ENCODE measurements at places on chromosomes 11 and 22. TPM values are rescaled to one million over a fixed set of nuclear protein-coding genes. Genes with fewer than 3 reads are reported as not detected.

The C11orf21 gene
- 2.6 TPM for total RNA-seq

- no peak overlapping the region for H3K27ac ChIP-seq
- no peaks in the 10 kb centered on the region for H3K4me1 ChIP-seq
- H3K4me3 ChIP-seq: no peak overlapping the region
Measured at GRCh38 chr11:83793310-83793709, 507.1 kb upstream of the CCDC90B start.

DNA sequence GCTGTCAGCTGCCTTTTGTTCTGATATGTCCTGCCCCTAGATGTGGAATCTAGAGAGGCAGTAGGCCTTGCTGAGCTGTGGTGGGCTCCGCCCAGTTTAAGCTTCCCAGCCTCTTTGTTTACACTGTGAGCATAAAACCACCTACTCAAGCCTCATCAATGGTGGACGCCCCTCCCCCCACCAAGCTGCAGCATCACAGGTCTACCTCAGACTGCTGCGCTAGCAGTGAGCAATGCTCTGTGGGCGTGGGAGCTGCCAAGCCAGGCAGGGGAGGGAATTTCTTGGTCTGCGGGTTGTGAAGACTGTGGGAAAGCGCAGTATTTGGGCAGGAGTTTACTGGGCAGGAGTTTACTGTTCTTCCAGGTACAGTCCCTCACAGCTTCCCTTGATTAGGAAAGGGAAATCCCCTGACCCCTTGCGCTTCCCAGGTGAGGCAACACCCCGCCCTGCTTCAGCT, 98.5 kb downstream of the SMCO4 start:
- peak; percentile 8 for DNase-seq
- no peaks in the 10 kb centered on the region for H3K36me3 ChIP-seq
- H3K4me1 ChIP-seq: no peaks in the 10 kb centered on the region
- no peak overlapping the region for H3K4me3 ChIP-seq
- H3K27me3 ChIP-seq: peaks cover 20% of the 10 kb centered on the region

The EFCAB6 gene
- total RNA-seq: 0.36 TPM

The PIWIL4 gene
- total RNA-seq: 0.21 TPM

GRCh38 chr22:19937616-19938473, 3.7 kb upstream of the COMT start:
- peaks cover 38% of the 10 kb centered on the region for H3K36me3 ChIP-seq
- no peaks in the 10 kb centered on the region for H3K27me3 ChIP-seq
- H3K27ac ChIP-seq: no peak overlapping the region
- H3K4me1 ChIP-seq: peaks cover 14% of the 10 kb centered on the region
- DNase-seq: no peak

The PRODH gene
- not detected for total RNA-seq

The JAM3 gene
- total RNA-seq: 18.3 TPM

The FREY1 gene
- 0.80 TPM for total RNA-seq

The KCNJ11 gene
- total RNA-seq: 0.56 TPM

GRCh38 chr11:10315083-10315482, 10.2 kb downstream of the ADM start:
- H3K27ac ChIP-seq: no peak overlapping the region
- peaks cover 45% of the 10 kb centered on the region for H3K27me3 ChIP-seq
- DNase-seq: no peak
- H3K4me1 ChIP-seq: peaks cover 16% of the 10 kb centered on the region
- H3K36me3 ChIP-seq: peaks cover 2% of the 10 kb centered on the region

GRCh38 chr11:120061036-120061760, 76.7 kb downstream of the TRIM29 start:
- H3K27me3 ChIP-seq: peaks cover 5% of the 10 kb centered on the region
- H3K27ac ChIP-seq: no peak overlapping the region

DNA sequence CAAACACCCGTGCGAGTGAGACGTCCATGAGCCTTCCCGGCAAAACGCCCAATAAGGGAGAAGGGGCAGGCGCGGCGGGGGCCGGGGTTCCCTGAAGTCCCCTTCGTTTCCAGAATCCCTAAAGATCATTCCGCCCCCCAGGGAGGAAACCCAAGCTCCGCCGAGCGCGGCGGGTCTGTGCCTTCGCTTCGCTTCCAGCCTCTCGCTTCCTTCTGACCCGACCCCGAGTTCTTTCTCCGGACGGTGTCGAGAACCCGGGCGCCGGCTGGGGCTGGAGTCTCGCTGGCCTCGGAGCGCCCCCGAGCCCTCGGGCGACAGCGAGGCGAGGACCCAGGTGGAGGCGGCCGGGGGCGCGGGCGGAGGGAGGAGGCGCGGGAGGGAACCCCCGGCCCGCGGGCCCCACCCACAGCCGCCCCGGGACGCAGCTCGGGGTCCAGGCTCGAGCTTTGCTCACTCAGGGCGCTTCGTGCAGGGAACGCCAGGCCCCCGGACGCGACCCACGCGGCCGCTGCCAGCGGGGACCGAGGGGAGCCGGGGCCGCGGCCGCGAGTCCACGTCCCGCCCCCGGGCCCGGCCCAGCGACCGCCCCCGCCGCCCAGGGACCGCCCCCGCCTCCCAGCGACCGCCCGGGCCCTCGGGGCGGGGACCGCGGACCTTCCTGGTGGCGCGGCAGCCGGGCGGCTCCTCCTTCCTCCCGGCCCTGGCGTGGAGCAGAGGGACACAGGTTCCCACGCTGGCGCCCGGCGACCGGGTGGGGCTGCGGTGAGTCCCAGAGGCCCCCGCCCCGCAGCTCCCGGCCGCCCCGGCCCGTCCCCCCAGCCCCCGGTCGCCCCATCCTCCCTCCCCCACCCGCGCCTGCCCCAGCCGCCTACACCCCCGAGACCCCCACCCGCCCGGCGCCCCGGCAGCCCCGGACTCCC, at the start of gene PGGHG:
TSS of gene PGGHG (plus strand) at position 649 of the 920 bp plus-strand sequence. CDS start 691 bp downstream, outside the sequence.
- H3K27me3 ChIP-seq: peaks cover 12% of the 10 kb centered on the region
- peaks cover 33% of the 10 kb centered on the region for H3K36me3 ChIP-seq
- H3K4me1 ChIP-seq: peaks cover 51% of the 10 kb centered on the region
- peak within 1 kb of the TSS; percentile 98 for H3K27ac ChIP-seq

The OR2AG2 gene
- 0.08 TPM for total RNA-seq

The EFEMP2 gene
- 8.9 TPM for total RNA-seq

GRCh38 chr22:50206599-50206998, 5.8 kb downstream of the SELENOO start:
- no peak overlapping the region for H3K27ac ChIP-seq
- peaks cover 27% of the 10 kb centered on the region for H3K4me1 ChIP-seq
- DNase-seq: no peak
- H3K36me3 ChIP-seq: peaks cover 18% of the 10 kb centered on the region
- H3K4me3 ChIP-seq: no peak overlapping the region
- no peaks in the 10 kb centered on the region for H3K27me3 ChIP-seq

DNA sequence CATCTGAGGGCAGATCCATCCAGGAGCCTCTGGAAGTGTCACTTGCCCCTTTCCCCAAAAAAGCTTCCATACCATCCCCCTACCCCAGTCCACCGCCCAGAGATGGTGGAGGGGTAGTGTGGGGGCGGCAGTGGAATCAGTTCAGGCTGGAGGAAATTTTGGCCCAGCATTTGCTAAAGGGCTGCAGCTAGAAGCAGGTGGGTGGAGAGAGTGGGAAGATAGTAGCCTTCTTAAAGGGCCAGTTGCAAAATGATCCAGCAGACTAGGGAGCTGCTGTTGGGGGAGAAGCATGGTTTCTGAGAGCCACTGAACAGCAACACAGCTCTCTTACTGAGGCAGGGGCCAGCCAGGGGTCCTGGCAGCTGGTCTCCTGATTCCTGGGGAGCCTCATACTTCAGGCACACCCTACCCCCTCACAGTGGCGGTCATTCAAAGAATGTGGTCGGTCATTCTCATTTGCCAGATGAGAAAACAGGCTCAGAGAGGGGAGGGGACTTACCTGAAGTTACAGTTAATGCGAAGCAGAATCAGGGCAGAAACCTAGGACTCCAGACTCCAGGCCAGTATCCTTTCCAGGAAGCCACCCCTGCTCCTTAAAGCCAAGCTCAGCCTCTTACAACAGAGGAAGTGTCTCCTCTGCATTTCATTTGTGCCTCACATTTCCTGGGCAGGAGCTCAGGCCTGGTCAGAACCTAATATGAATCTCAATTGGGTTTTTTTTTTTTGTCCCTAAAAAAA, 5.4 kb downstream of the SEC14L2 start:
- H3K27ac ChIP-seq: no peak overlapping the region
- peaks cover 3% of the 10 kb centered on the region for H3K36me3 ChIP-seq
- DNase-seq: no peak

The KLHDC7B gene
- total RNA-seq: 15.9 TPM

- no peak for DNase-seq
- peaks cover 49% of the 10 kb centered on the region for H3K27me3 ChIP-seq
- peaks cover 4% of the 10 kb centered on the region for H3K4me1 ChIP-seq
- H3K27ac ChIP-seq: no peak overlapping the region
- H3K36me3 ChIP-seq: no peaks in the 10 kb centered on the region
- H3K4me3 ChIP-seq: no peak overlapping the region
Measured at GRCh38 chr11:60761436-60762190, 4.9 kb downstream of the MS4A15 start.

The RBMXL2 gene
- not detected for total RNA-seq

DNA sequence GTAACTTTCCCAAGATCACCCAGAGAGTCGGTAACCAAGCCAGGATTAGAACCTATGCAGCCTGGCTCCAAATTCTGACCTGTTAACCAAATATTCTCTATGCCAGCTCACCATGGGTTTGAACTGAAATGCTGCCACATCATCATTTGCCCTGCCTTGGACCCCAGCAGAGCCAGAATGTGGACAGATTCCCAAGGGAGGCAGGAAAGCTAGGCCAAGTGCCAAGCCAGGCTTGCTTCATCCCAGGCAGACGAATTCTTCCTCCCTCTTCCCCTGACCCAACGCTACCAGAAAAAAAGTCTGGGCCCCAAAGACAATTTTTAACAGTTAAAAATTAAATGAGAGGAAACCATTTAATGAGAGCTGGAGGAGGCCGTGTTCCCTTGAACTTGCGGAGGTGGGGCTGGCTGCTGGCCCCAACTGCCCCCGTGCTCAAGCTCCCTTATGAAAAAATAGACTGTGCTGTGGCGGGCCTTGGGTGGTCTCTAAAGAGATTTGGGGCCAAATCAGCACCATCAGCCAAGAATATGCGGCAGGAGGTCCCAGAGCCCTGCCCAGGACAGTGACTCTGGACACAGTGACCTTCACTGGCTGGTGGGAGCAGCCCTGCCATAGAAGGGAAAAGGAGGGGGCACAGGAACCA, 184.1 kb upstream of the SYT13 start:
- DNase-seq: no peak
- no peaks in the 10 kb centered on the region for H3K27me3 ChIP-seq
- H3K4me1 ChIP-seq: no peaks in the 10 kb centered on the region
- no peak overlapping the region for H3K27ac ChIP-seq
- H3K4me3 ChIP-seq: no peak overlapping the region

GRCh38 chr11:70128435-70128906, 50.4 kb downstream of the ANO1 start:
- no peaks in the 10 kb centered on the region for H3K27me3 ChIP-seq
- no peak for DNase-seq
- no peaks in the 10 kb centered on the region for H3K4me1 ChIP-seq
- H3K4me3 ChIP-seq: no peak overlapping the region

The HSPB2 gene
- not detected for total RNA-seq

GRCh38 chr11:7467652-7468051, 17.7 kb upstream of the OLFML1 start:
- H3K4me3 ChIP-seq: no peak overlapping the region
- DNase-seq: peak; percentile 21
- H3K36me3 ChIP-seq: no peaks in the 10 kb centered on the region
- peaks cover 18% of the 10 kb centered on the region for H3K4me1 ChIP-seq
- H3K27ac ChIP-seq: peak overlapping the region; percentile 50

The NOX4 gene
- total RNA-seq: not detected

The MRGPRX3 gene
- not detected for total RNA-seq

DNA sequence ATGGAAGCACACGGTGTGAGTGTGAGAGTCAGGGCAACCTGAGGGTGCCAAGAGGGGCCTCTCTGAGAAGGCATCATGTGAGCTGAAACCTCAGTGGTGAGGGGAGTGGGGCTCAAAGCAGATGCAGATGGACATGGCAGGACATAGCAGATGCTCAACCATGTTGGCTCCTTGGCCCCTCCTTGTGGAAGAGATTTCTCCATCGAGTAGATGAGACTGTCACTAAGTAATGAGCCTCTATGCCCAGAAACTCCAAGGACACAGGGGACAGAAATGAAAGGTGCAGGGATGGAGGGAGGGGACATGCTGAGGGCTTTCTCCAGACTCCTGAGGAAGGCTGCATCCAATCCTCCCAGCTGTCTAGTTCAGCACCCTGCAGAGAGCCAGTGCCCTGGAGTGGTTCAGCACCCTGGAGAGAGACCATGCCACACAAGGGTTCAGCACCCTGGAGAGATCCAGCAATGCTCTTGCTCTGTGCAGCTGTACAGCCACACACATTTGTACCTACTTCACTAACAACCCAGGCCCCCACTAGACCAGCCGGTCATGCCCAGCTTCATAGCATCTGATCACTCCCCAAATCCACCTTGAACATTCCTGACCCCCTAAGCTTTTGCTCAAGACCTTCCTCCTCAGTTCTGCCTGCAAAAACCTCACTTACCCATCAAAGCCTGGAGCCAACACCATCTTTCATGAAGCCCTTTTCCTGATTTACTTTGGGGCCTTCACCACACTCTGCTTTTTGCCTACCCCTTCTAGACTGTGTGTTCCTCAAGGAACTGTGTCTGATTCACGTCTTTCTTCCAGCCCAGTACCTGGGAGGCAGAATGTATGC, 252.0 kb downstream of the CTTN start:
- H3K27ac ChIP-seq: no peak overlapping the region
- H3K4me1 ChIP-seq: no peaks in the 10 kb centered on the region
- DNase-seq: peak; percentile 41
- no peak overlapping the region for H3K4me3 ChIP-seq
- H3K36me3 ChIP-seq: no peaks in the 10 kb centered on the region

GRCh38 chr11:4060182-4060923, 34.2 kb upstream of the RRM1 start:
- H3K36me3 ChIP-seq: peaks cover 24% of the 10 kb centered on the region
- no peak overlapping the region for H3K27ac ChIP-seq
- H3K4me1 ChIP-seq: peaks cover 49% of the 10 kb centered on the region

- no peak overlapping the region for H3K4me3 ChIP-seq
- H3K27ac ChIP-seq: no peak overlapping the region
- H3K36me3 ChIP-seq: no peaks in the 10 kb centered on the region
- no peak for DNase-seq
- peaks cover 25% of the 10 kb centered on the region for H3K27me3 ChIP-seq
Measured at GRCh38 chr22:35484651-35485556, 55.7 kb upstream of the RASD2 start.

All from activated naive CD8-positive, alpha-beta T cell treated with anti-CD3 and anti-CD28 coated beads for 36 hours (primary cell).